Pulmonary artery endothelial cell (primary cell): ENCODE measurements at places on chromosomes 2 and 18. TPM values are rescaled to one million over a fixed set of nuclear protein-coding genes. Genes with fewer than 3 reads are reported as not detected.

The WDR7 gene
- 14.2 and 25.2 TPM in 2 replicates for total RNA-seq

The SNTG2 gene
- total RNA-seq, result not detected in 2 replicates

The SERPINB3 gene
- not detected in 2 replicates for total RNA-seq

The ANKRD30B gene
- total RNA-seq, result not detected in 2 replicates

The PLGLB2 gene
- 0.13 and 1.1 TPM in 2 replicates for total RNA-seq

The SKA1 gene
- 13.1 and 23.0 TPM in 2 replicates for total RNA-seq

The HOXD3 gene
- not detected in 2 replicates for total RNA-seq

The GAREM1 gene
- total RNA-seq, result 0.40 and 0.81 TPM in 2 replicates

The GFPT1 gene
- total RNA-seq, result 27.8 and 36.1 TPM in 2 replicates

The UGT1A4 gene
- not detected in 2 replicates for total RNA-seq

The GNAL gene
- total RNA-seq, result 0.18 and 0.46 TPM in 2 replicates

The GPR45 gene
- total RNA-seq, result not detected in 2 replicates

The KANSL1L gene
- total RNA-seq, result 8.1 and 14.6 TPM in 2 replicates

The CDK15 gene
- total RNA-seq, result not detected in 2 replicates

The UGT1A5 gene
- not detected in 2 replicates for total RNA-seq

The KRTCAP3 gene
- not detected in 2 replicates for total RNA-seq
